Hypothalamus (tissue), 51 donors: ENCODE measurements at places on chromosomes 12 and 14.

DNA sequence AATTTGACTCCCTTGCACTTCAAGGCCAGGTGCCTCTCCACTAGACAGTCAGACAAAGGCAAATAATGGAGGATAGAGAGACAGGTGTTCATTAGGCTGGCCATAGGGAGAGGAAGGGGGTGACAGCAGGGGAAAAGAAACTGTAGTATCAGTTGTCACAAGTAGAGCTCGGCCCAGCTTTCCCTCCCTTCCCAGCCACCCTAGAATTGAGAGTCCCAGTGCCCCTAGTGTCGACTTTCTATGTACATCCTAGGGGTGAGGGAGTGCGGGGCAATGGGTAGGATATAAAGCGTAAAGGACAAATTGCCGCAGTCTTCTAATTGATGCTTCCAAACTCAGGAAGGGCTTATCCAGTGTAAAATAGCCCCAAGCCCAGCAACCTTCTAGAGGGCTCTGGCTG is 39.0 kb downstream of the BAZ2A start:
- no peak for DNase-seq

GRCh38 chr12:58046271-58046670 is 104.9 kb downstream of the ATP23 start:
- DNase-seq = no peak

- DNase-seq = no peak
These were observed 20.2 kb upstream of the KRT8 start for GRCh38 chr12:52924764-52925716.

DNA sequence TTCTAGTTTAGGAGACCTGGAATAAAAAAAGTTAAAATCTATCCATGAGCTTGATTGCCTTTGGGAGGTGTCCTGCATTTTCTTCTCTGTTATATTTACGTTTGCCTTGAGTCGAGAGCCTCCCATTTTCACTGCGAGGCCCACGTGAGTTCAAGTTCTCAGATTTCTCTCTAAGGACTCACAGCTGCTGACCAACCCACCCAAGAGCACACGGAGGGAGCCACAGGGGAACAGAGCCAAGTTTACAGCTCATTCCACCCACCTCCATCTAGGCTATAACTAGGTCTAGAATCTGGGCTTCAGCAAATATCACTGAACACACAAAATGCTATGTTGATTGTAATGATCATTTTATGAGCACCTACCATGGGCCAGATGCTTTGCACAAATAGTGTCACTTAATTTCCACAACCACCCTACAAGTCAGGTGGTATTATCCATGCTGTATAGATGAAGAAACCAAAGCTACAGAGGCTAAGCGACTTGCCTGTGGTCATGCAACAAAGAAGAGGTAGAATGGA is 16.7 kb downstream of the ALDH1L2 start:
- no peak for DNase-seq

- DNase-seq = no peak
These were observed 4.9 kb upstream of the CRIP2 start for GRCh38 chr14:105469456-105470349.

- no peak for DNase-seq
These were observed 62.1 kb upstream of the PLEKHG7 start for GRCh38 chr12:92640691-92641090.

DNA sequence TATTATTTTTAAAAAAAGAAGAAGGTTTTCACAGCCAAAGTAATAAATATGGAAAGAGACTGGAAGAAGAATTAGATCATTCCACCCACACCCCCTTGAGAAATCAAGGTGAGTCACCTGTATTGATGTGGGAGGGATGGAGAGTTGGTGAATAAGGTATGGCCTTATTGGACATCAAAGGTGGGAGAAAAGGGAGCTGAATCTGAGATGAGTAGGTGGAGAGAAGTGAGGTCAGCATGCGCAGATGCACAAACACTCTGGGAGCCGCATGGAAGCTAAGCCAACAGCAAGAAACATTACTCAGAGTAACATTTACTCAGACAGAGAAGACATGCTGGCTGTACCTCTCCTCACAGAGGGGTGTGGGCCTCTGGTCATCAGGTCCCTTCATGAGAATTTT is 113.1 kb upstream of the FOXG1 start:
- no peak for DNase-seq

GRCh38 chr12:89470741-89471509 is 53.7 kb downstream of the GALNT4 start:
- DNase-seq = no peak

GRCh38 chr12:51900323-51900889 is 6.9 kb upstream of the ACVRL1 start:
- DNase-seq = no peak

GRCh38 chr12:52224151-52224550 is 8.9 kb upstream of the KRT7 start:
- DNase-seq = no peak

GRCh38 chr12:30188602-30189326 is 405.0 kb upstream of the TMTC1 start:
- DNase-seq = no peak

- DNase-seq = no peak
These were observed 970 bp downstream of the CDH24 start for GRCh38 chr14:23056145-23056955.

DNA sequence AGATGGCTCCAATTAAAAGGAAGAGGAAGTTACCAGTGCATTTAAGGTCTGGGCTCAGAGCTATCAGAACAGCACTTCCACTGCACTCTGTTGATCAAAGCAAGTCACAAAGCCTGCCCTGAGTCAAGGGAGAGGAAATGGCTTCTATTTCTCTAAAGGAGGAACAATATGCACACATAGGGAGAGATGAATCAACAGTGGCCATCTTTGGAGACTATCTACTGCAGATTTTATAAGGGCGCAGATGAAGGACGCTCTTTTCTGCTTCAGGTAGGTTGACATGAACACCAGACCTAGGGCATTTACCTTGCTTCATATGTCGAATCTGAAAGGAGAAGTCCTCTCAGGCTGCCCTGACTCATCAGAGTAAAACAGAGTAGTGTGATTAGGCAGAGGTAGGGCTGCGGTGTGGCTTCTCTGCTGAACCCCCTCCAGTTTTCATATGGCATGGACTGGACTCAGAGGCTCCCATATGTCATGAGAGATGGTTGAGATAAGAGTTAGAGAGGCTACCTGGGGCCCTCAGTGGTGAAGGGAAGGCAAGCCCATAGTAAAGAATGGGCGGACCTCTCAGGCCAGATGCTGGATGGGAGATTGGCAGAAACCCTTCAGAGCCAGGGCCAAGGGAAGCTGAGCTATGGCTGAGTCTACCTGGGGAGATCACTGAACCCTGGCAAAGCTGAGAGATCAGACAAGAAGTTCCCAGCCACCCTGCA is 84.4 kb downstream of the ARF6 start:
- no peak for DNase-seq

DNA sequence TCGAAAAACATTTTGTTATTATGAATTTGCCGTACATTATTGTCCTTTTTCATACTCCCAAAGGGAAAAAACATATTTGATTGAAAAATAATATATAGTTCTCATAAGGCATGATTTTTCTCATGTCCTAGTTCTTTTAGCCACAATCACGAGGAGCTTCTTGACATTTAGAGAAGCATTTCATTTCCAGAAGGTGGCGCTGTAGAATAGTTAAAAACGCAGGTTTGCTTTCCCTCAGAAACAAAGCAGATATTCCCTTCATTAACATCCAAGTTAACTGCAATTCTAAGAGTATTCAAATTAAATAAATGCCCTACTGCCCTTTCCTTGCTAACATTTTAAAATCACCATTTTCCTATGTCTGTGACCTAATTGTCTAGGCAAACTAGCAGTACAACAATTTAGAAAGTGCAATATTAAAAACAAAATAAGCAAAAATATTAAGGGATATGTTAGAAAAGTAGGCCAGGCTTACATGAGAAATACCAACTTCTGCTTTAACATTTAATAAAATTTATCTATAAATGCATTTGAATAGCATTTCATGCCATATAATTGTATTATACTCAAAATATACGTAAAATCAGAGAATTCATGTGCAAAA is 10.9 kb upstream of the PIK3C2G start:
- DNase-seq = no peak

DNA sequence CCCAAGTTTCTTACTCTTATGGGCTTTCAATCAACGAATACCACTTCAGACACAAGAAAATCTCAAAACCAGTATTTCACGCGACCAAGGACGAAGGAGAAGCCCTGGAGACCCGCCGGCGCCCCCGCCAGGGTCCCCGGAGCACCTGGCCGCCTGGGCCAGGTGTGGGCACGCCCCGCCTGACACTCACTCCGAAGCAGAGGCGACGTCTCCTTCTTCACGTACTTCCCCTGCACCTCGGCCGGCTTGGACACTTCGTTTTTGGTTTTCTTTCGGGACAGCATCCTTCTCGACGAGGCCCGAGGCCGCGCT is 466 bp downstream of the SAV1 start:
- DNase-seq = no peak

GRCh38 chr12:93055221-93055620 is 126.1 kb upstream of the EEA1 start:
- DNase-seq = no peak

DNA sequence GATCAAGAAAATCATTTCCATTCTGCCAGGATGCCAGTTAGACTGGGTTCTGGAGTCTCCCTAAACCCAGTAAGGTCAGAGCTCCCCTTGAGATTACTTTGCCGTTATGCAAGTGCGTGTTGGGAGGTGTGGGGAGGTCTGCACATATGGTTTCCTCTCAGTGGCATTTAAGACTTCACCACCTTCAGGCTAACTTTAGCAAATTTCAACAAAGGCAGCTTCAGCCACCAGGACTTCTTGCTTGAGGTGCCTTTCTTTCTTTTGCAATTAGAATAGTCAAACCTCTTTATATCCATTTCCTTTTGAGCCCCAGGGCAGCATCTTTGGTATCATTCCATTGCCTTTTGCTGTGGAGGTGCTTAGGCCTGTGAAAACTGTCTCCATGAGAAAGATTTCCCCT is 117.2 kb upstream of the CCND2 start:
- no peak for DNase-seq

DNA sequence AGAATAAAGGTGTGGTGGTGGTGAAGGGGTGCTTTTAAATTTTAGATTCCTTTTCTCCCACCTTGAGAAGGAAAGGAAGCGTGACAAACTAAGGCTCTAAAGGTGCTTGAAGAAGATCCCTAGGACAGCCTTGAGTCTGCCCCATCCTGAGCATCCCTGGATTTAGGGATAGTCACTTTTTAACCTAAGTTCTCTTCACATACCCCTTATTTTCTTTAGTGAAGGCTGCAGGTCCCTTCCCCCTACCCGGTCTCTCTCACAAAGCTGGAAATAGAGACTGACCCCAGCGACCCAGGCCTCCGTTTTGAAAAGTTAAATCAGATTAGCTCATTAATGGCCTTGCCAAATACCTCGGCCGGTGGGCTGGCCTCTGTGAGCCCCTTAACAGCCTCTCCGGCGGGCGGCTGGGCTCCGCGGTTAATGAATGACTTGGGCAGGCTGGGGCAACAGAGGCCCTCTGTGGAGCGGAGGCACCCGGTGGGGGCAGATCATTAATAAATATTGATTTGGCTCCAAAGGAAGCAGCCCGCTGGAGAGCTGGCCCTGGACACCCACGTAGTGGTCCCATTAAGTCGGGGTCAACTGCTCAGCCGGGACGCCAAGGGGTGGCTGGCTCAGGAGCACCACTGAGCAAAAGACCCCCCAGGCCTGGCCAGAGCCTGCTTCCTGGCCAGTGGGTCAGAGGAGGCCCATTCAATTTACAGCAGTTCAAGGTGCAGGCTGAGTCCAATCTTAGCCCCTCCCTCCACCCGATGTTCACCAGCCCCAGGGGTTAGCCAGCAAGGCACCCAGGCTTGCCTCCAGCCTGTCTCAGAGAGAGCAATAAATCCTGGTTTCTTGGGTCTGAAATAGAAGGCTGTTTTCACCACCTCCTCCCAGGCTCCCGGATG is 31.8 kb downstream of the PAH start:
- no peak for DNase-seq
